ENCODE measurements at places on chromosomes 2 and 18. TPM values are rescaled to one million over a fixed set of nuclear protein-coding genes. Genes with fewer than 3 reads are reported as not detected.

DNA sequence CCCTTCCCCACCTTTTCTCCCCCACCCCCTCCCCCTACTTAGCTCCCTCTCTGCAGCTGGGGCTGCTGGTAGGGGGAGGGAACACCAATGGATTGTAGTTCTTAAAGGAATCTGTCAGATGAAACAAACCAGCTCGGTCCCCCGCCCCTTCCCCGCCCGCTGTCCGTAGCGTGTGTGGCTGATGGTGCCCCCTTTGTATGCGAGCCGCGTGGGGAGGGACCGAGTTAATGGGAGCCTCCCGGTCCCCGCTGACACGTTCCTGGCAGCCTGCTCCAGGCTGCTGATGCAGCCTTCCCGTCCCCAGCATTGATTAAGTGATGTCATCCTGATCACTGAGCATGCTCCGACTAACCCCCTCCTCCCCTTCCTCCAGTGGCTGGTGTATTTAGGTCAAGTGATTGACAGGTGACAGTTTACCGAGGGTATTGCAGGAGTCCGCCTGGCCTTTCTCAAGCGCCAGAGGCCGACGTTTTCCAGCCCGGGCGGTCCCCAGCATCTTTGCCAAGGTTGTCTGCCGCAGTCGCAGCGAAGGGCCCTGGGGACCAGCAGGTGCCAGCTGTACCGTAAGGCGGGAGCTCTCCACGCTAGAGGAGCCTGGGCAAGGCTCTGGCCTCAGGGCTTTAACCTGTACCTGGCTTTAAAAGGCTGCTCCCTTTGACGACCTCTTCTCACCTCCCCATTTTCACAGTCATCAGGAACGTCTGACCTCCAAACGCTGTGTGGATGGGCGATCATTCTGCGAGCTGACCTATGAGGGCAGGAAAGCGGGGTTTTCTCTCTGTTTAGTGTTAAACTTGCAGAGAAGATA lies 1.8 kb downstream of the KIF5C start:
- peak overlapping the region; percentile 92 for H3K4me3 ChIP-seq
- H3K4me1 ChIP-seq = peaks cover 20% of the 10 kb centered on the region
- H3K36me3 ChIP-seq = peaks cover 6% of the 10 kb centered on the region
- peak; percentile 68 for DNase-seq
- peak overlapping the region; percentile 17 for H3K27ac ChIP-seq
- H3K27me3 ChIP-seq = peaks cover 26% of the 10 kb centered on the region

DNA sequence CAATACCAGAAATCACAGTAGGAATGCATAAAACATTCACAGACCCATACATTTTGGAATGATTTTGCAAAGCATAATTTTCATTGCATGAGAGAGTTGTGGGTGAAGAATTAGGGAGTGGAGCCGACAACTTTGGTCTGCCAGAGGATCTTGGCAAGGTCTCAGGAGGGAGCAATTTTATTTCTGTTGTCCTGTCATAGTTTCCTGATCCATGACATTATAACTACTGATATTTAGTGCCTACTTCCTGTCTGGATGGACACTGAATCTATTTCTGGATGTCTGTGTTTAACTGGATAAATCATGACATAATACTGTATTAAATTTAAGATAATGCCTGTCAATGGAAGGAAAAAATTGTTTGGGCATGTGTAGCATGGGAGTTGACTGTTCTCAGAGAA lies 2.4 kb downstream of the ITGA4 start:
- H3K36me3 ChIP-seq = no peaks in the 10 kb centered on the region
- H3K27me3 ChIP-seq = peaks cover 70% of the 10 kb centered on the region
- H3K27ac ChIP-seq = no peak overlapping the region
- no peak for DNase-seq

DNA sequence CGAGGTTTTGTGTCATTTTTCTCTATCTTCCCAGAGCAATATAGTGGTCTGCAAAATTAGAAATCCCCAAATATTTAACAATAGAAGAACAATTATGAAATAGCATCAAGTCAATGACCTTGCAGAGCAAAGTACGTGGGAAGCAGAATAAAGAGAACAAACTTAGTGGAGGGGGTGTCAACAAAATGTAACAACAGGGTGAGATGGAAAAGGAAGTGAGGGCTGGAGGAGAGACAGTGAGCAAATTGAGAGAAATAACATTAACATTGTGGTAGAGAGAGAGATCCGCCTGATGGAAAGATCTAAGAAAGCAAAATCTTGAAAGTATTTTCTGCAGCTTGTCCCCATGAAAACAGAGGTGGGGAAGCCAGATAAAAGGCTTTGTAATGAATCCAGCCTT lies 23.4 kb downstream of the ARHGAP15 start:
- DNase-seq = no peak
- H3K27ac ChIP-seq = no peak overlapping the region
- H3K36me3 ChIP-seq = no peaks in the 10 kb centered on the region
- H3K27me3 ChIP-seq = no peaks in the 10 kb centered on the region

- H3K4me1 ChIP-seq = peaks cover 6% of the 10 kb centered on the region
- H3K4me3 ChIP-seq = no peak overlapping the region
- DNase-seq = no peak
These were observed 7.1 kb upstream of the ADD2 start for GRCh38 chr2:70775141-70775540.

HRH4 gene
- not detected for total RNA-seq

- no peaks in the 10 kb centered on the region for H3K36me3 ChIP-seq
- H3K4me3 ChIP-seq = no peak overlapping the region
- no peaks in the 10 kb centered on the region for H3K4me1 ChIP-seq
- DNase-seq = no peak
These were observed 309.7 kb upstream of the ST6GAL2 start for GRCh38 chr2:107195631-107196030.

GRCh38 chr18:32730620-32731091 lies 42.2 kb downstream of the KLHL14 start:
- peaks cover 36% of the 10 kb centered on the region for H3K4me1 ChIP-seq
- no peaks in the 10 kb centered on the region for H3K27me3 ChIP-seq
- no peak for DNase-seq
- peaks cover 10% of the 10 kb centered on the region for H3K36me3 ChIP-seq
